ENCODE measurements at places on chromosomes 13 and 19.
A peak's percentile ranks its signal among the peaks of the same experiment; 100 is the strongest.

DNA sequence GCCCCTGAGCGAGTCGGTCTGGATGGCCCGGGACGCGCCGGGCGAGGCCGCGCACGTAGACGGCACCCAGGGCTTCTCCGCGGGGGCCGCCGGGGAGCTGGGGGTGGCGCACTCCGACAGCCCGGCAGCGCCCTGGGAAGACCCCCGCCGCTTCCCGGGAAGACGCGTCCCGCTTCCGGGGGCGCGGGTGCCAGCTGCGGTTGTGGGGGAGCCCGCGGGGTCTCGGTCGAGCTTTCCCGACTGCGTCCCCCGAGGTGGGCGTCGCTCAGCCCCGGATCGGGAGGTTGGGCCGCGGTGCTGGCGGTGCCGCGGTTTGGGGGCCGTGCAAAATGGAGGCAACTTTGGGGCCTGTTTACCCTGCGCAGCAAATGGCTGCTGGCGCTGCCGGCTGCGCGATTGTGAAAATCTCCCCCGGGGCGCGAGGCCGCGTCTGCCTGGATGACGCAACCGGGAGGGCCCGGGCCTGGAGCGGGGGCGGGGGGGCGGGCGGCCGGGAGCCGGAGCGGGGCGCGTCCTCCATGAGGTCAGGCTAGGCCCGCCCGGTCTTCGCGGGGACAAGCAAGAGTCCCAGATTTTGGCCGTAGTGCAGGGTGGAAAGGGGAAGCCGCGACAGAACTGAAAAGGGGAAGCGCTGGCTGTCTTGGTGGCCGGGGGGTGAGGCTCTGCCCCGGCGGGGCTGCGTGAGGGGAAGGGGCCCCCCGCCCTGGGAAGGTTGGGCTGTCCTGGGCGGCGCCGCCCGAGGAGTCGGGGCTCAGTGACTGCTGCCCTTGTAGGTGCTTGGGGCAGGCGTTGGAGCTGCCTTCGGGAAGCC lies 11.3 kb downstream of the PEAK3 start:
- DNase-seq: peak; percentile 96

DNA sequence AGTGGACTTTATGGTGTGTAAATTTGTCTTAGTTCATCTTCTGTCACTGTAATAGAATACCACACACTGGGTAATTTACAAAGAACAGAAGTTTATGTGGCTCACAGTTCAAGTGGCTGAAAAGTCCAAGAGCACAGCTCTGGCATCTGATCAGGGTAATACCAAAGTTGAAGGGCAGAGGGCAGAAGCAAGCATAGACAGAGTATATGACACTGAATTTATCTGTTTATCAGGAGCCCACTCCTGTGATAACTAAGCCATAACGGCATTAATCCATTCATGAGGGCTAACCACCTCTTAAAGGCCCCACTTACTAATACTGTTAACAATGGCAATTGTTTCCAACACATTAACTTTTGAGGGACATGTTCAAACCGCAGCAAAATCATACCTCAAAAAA lies 4.0 kb upstream of the RFXAP start:
- DNase-seq: no peak

- DNase-seq: peak; percentile 82
These were observed 2.7 kb downstream of the CALM3 start for GRCh38 chr19:46603752-46604231.

- DNase-seq: peak; percentile 96
These were observed 672 bp upstream of the IRF2BP1 start for GRCh38 chr19:45886427-45887199.

DNA sequence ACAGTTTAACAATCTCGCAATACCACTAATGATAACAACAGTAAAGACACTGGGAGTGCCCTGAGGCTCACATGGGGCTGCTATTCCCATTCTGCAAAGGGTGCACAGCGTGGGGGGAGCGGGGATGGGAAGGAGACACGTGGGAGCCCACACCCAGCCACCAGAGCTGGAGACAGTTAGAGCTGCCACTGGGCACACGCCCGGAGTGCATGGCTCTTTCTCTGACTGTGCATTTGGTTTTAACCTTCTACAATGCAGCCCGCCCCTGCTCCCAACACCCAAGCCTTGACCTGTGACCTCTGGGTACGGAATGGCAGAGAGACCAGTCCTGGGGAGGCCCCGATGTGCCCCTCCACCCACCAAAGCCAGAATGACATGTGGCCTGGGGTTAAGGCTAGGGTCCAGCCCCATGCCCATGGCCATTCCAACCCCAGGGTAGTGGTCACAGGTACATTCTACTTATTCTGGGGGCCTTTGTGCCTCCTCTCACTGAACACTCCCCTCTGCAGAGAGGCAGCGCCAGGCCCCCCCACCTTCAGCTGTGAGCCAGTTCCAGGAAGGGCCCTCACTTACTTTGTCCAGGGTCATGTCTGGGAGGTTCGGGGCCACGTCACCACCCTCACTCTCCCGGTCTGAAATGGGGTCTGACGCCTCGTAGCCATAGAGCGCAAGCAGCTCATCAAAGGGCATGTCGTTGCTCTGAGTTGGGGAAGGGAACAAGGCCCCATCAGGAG lies 17.1 kb downstream of the MIER2 start:
- DNase-seq: peak; percentile 59

GRCh38 chr19:45523642-45524256 lies 16.5 kb downstream of the VASP start:
- no peak for DNase-seq

DNA sequence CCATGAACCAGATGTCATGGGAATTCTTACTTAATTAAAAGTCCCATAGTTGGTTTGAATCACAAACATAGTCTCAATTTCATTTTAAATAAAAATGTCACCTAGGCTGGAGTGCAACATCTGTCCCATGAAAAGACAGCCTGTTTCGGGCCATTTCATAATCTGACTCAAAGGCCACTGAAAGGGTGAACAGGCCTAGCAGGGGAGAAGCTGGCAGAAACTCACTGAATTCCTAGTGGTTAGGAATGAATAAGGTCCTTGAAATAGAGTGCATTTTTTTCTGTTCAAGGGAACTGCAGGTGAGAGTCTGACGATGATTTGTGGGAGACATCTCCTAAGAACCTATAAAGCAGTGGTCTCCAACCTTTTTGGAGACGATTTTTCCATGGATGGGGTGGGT lies 44.0 kb upstream of the PCCA start:
- no peak for DNase-seq

DNA sequence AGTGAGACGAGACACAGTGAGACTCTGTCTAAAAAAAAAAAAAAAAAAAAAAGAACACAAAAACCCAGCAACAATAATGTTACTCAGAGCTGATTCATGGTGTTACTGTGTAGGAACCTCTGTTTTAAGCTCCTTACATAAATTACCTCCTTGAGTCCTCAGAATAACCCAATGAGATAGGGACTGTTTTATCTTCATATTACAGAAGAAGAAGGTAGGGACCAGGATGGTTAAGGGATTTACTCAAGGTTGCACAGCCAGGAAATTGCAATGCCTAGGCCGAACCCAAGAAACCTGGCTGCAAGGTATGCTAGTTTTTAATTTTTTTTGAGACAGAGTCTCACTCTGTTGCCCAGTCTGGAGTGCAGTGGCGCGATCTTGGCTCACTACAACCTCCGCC lies 1.5 kb upstream of the DAND5 start:
- DNase-seq: no peak

All from mesenteric fat pad (tissue), 1 donor.